Progenitor cell of endocrine pancreas (in vitro differentiated cells): ENCODE measurements at places on chromosomes 5 and 9.

GRCh38 chr5:15286650-15287049, 213.3 kb upstream of the FBXL7 start:
- no peak for DNase-seq

DNA sequence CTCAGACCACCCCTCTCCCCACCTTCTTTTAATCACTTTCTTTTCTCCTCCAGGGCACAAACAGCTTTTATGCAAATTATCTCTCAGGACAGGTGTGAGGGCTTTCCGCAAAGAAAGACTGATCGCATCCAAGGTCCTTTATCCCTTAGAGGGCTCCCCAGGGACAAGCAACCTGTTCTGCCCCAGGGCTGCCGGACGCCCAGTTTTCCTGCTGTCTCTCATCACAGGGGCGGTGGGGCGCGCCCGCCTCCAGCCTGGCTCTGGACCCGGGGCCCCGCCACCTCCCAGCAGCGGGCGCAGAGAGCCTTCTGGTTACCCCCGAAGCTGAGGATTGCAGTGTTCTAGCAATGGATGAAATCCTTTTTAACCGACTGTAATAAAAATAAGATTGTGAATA, 266.1 kb downstream of the CWC27 start:
- no peak for DNase-seq

GRCh38 chr9:92649007-92649406, 20.9 kb downstream of the IPPK start:
- no peak for DNase-seq

DNA sequence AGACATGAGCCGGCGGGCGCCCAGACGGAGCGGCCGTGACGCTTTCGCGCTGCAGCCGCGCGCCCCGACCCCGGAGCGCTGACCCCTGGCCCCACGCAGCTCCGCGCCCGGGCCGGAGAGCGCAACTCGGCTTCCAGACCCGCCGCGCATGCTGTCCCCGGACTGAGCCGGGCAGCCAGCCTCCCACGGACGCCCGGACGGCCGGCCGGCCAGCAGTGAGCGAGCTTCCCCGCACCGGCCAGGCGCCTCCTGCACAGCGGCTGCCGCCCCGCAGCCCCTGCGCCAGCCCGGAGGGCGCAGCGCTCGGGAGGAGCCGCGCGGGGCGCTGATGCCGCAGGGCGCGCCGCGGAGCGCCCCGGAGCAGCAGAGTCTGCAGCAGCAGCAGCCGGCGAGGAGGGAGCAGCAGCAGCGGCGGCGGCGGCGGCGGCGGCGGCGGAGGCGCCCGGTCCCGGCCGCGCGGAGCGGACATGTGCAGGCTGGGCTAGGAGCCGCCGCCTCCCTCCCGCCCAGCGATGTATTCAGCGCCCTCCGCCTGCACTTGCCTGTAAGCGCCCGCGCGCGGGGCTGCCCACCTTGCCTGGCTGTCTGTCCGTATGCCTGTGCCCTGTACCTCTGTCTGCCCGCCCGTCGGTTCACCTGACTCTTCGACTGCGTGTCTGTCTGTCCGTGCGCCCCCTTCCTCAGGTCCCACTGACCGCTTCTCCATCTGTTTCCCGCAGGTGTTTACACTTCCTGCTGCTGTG, 412 bp downstream of the FGF18 start:
- DNase-seq, result no peak

DNA sequence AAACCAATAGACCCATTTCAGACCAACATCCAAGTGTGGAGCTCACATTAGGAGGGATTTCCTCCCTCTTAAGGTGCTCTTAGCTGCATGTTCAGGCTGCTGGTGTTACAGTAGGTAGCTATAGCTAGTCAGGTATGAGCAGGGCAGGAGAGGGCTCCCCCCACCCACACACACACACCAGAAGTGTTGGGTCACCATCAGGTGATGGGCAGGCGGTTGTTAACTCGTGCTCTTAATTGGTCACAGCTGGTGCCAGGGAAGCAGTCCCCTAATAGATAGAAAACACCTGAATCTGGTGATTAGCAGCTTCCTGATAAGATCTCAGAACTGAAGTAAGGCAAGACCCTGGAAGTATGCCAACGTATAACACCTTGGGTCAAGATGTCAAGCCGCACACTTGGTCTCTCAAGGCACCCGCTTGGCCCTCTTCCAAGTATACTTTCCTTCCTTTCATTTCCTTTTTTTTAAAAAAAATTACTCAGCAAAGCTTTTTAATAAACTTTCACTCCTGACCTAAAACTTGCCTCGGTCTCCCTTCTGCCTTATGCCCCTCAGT, 532.4 kb downstream of the DNAH5 start:
- no peak for DNase-seq

DNA sequence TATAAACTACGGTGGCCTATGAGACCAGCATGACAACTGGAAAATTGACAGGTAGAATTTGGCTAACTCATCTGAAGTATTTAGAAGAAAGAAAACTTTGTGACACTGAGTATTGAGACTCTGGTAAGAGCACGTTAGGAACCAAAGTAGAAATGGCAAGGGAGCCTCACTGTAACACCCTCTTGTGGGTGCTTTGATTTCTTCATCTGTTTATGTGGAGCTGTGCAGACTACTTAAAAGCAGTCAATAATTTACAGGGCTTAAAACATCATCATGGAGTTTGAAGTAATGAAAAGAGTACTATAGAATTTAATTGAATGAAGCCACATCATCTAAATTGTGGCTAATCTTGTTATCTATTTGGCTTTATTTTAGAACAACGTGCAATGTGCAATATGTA, 414.2 kb downstream of the CCDC171 start:
- DNase-seq, result no peak

DNA sequence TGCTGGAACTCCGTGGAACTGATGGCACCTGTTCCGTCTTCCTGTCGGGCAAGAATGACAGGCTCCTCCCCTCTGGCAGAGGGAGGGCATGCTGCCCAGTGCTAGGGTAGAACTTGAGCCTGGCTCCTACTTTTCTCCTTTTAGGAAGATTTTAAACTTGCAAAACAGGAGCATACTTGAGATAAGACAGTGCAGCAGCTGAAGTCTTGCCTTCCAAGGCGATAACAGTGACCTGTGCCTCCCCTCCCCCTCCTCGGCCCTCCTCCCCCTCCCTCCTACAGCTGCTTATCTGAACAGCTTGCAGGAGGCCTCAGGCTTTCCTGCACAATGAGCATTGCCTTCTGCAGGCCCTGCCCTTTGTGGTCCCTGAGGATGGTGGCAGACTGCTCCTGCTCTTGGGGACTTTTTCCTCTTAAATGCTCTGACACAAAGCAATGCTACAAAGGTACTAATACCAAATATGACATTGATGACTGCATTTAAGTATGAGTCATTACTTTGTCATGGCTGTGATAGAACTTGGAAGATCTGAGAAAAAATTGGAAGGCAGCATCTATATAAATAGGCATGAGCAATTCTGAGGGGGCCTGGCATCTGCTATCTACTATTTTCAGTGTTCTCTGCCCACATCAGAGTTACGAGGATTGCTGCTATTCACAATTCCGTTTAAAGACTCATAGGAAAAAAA, 2.0 kb downstream of the GADD45G start:
- no peak for DNase-seq

- no peak for DNase-seq
Observed at GRCh38 chr9:80222466-80223169, 650.9 kb downstream of the TLE4 start.
